ENCODE measurements at places on chromosomes 6 and 20.

DNA sequence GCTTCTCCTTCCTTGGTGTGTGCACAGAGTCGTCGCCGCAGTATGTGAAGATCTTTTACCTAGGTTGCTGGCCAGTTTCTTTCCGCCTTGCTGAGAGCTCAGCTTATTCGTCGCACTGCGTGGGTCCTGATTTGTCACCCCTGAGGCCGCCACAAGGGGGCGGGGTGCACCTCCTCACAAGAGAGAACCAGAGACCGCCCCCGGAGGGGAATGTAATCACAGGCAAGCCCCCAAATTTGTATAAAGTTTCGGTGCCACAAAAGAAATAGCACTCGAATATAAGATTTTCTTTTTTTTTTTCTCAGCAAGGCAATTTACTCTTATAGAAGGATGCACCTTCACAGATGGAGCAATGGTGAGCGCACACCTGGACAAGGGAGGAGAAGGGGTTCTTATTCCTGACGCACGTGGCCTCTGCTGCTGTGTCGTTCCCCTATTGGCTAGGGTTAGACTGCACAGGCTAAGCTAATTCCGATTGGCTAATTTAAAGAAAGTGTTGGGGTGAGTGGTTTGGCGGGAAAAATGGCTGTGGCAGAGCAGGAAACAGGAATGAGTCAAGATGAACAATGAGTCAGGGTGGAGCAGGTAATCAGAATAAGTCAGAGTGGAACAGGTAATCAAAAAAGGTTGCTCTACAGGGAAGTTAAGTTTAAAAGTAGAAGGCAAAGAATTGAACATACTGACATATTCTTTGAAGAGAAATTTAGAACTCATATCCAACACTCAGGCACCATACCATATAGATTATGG lies 19.5 kb downstream of the NCOA3 start:
- no peak for DNase-seq

GRCh38 chr20:47188540-47188939 lies 168.0 kb downstream of the ZMYND8 start:
- no peak for DNase-seq

DNA sequence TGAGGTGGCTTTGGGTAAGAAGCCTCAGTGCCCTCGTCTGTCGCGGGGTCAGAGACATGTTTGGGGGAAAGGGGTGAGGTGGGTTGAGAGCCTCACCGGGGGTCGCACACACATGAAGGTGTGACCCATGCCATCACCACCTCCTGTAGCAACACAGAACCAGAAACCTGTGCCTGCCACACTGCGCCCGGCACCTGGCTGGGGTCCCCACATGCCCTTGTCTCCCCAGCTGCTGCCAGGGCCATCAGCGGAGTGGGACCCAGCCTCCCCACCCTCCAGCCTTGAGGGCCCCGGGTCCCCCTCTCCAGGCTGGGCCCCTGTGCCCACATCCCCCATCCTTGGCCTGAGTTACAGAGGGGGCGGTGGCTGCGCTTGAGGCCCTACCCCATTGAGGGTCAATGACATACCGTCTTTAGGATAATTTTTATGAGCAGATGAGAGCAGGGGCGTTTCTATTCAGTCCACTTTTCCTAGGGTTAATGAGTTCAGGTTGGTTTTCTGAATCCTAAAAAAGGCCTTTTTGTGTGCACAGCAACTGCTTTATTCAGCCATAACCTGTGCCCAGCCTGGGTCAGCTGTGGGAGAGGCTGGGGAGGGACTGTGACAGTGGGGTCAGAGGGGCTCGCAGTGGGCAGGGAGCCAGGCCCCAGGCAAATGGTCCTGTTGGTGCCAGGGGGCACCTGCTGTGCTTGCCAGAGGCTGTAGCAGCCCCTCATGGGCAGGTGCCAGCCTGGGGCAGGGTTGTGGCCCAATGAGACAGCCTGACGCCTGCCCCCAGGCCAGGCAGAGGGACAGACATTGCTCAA lies 19.4 kb downstream of the APCDD1L start:
- no peak for DNase-seq

DNA sequence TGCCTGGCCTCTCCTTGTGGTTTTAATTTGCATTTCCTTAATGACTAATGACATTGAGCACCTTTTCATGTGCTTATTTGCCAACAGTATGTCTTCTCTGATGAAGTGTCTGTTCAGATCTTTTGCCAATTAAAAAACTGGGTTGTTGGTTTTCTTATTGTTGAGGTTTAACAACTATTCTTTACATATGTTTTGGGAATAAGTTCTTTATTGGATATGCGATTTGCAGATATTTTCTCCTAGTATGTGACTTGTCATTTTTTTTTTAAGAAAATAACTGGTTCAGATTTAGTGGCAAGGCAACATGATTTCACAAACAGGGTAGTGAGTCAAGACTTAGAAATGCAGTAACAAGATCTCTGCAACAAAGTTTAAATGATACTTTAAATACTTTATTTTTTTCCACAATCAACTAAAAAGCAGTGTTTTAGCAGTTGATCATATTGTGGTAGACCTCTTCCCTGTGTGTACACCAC lies 67.8 kb downstream of the TIAM2 start:
- no peak for DNase-seq

GRCh38 chr20:62354811-62355341 lies 12.2 kb downstream of the LAMA5 start:
- no peak for DNase-seq

DNA sequence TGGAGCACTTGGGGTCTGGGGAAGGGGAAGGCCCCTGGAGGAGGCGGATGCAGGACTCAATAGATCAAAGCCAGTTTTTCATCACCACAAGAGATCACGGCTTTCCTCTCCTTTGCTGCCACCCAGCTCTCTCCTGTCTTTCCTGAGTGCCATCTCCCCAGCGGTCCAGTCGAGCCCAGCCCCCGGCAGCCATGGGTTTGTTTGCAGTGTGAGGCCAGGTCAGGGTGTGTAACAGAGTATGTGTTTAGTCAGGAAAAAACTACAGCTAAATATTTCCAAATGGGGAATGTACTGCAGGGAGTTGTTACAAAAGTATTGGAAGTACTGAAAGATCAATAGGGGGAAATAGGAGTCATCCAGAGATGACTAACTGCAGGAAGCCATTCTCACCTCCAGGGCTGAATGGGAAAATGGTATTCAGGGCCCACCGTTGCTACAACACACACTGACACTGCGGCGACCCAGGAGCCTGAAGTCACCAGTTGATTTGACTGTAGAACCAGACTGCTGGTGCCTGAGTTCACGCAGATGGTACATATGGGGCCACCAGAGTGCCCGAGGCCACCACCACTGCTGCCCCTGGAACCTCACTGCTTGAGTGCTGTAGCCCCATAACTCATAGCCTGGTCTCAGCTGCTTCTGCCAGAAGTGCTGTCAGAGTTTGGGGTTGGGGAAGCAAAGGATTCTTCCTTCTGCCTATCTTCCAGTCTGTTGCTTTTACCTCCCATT lies 23.6 kb upstream of the FANCE start:
- no peak for DNase-seq

DNA sequence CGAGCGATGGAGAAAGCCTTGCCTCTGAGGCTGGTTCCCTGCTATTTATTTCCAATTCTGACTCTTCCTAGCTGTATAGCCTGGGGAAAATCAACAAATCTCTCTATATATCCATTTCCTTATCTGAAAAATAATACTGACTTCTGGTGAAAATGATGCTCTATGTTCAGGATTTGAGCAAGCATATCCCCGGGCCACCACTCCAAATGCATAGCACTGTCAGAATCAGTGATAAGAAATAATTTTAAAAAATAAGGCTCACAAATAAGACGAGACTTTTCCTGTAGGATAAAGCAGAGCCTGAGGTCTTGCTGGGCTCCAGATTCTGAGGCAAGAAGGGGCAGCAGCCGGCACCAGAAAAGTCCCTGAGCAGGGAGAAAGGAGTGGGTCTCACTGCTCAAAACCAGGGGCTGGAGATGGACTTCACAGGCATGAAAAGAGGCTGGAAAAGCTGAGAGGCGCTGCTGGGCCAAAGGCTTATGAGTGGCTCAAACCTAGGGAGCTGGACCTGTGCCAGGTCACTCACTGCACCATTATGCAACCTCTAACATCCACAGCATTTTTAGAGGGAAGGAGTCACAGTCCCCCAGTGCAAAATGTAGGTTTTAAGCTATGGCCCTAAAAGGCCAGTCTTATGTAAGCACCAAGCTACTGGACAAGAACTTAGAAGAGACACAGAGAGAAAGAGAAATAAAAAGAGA lies 48.1 kb upstream of the SLC17A4 start:
- no peak for DNase-seq

DNA sequence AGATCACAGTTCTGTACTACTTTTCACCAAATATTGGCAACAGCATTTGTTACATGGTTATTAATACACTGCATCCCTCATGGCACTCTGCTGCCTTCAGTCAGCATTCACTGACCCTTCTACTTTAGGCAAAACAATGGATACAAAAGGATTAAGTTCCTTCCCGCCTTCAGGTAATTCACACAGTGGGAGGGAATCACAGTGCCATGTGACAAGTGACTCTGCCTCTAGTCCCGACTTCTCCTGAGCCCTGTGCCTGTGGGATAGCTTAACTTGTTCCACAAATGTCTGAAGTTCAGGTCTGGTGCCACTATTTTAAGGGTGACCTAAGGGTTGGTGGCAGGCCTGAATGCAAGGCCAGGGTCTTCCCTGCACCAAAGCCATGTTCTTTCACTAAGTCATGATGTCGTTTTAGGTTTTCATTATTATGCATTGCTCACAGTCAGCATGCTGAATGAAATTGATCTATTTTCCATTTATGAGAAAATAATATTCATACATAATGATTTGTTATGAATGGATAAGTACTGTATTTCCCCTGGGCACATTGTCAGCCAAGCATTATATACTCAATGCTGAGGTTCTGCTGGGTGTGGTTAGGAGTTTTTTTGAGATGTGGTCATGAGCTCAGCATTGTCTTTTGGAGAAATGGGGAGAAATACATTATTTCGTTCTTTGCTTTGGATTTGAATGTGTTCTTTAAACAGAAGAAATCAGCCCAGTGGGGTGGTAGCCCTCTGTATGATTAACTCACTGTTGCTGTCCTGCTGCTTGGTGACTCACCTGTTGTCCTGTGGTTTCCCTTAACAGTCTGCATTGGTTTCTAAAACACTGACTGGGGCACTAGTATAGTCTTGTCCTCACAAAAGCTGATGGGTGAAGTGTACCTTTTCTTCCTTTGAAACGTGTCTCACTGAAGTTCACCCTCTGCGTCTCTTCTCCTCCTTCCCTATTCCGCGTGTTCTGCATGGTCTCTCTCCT lies 66.4 kb downstream of the AFDN start:
- no peak for DNase-seq

- no peak for DNase-seq
Measured at GRCh38 chr6:116398316-116399010, 27.7 kb downstream of the DSE start.

DNA sequence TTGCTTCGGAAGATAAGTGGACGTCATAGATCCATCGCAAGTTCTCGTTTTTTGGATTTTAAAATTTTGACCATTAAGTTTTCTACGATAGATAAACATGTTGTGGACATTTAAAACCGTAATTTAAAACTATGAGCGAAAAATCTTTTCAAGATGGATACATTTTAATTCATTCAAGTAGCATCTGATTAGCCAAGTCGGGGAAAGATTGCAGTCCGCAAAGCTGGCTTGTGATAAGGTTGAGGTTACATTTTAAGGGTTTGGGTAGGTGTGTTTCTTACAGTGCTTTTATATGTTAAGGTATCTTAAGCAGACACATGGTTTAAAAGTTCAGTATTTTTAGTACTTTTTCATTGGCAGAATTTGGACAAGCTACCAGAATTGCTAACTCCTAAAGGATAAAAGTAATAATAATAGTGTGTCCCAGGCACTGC lies 1.2 kb downstream of the WTAP start:
- DNase-seq: peak; percentile 61

DNA sequence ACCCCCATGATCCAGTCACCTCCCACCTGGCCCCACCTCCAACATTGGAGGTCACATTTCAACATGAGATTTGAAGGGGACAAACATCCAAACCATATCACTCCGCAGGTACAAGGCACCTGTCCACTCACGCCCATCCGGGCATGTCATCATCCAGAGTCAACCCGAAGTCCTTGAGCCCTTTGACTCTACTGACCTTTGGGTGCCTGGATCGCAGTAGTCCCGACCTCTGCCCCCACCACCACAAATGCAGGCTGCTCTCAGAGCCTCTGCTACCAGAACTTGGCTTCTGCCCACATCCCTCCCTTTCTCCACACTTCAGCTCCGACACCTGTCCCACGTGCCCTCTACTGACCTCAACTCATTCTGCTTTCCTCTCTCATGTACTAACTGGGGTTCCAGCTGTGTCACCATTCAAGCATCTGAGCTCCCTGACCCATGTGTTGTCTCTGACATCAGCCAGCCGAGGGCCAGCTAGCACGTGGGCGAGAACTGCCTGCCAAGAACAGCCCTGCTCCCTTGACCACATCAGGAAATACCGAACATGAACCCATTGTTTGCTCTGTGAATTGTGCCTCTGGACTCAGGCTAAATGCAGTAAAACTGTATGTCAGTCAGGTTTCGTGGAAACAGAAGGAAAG lies 498.3 kb upstream of the SULF2 start:
- no peak for DNase-seq

GRCh38 chr6:152309006-152309405 lies 328.2 kb downstream of the SYNE1 start:
- no peak for DNase-seq

DNA sequence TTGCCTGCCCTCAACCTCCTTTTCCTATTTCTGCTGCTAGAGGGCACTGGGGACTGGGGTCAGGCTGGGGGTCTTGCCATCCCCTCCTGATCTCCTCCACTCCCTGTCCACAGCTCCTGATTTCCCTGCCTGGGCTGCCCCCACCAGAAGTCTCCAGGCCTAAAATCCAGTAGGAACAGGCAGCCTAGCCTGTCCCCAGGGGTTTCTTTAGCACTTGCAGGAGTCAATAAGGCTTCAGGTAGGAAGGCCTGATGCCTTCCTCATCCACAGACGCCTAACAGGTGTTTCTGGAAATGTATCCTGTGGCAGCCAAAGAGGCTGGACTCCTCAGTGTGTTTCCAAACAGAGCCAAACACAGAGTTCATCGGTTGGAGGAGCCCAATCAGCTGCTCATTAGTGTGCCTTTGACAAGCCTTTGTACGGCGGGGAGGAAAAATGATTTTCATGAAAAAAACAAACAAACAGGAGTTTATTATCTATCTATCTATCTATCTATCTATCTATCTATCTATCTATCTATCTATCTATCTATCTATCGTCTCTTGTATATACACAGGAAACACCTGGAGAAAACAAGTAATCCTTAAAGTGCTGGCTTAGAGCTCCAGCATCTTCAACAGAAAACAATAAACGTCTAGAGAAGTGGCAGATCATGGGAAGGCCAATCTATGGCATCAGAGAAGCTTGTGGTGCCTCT lies 3.7 kb upstream of the RAET1E start:
- DNase-seq: no peak

DNA sequence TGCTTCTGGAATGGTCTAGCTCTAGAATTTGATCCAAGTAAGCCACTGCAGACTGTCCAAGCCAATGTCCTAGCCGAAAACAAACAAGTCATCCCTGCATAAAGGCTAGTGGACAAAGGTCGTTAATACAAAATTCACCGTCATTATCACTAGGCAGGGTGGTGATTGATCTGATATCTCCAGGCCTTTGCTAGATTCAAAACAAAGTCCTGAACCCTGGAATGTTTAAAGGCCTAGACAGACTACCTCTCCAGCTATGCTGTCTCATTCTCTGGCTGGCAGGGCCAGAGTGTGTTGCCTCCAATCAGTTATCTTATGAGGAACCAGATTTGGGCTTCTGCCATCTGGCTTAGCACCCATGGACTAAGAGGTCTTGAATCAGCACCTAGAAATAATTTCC lies 38.3 kb downstream of the MAP7 start:
- no peak for DNase-seq

- peak; percentile 35 for DNase-seq
Measured at GRCh38 chr6:34273242-34273805, 24.5 kb upstream of the SMIM29 start.

All from hematopoietic multipotent progenitor cell treated with erythropoietin and hydrocortisone succinate and interleukin-3 and kit ligand, for 17 days (in vitro differentiated cells).